ENCODE measurements at places on chromosomes 6 and 20. TPM values are rescaled to one million over a fixed set of nuclear protein-coding genes. Genes with fewer than 3 reads are reported as not detected.

Gene CHMP4B
- polyA plus RNA-seq = 109 TPM

Gene RGS17
- polyA plus RNA-seq = 2.7 TPM

Gene TRMT6
- polyA plus RNA-seq = 11.3 TPM

Gene MOXD1
- polyA plus RNA-seq = 40.3 TPM

Gene NKAIN4
- polyA plus RNA-seq = 6.3 TPM

Gene MUC21
- polyA plus RNA-seq = not detected

Gene RAET1G
- polyA plus RNA-seq = 2.8 TPM

Gene MRPL18
- polyA plus RNA-seq = 61.8 TPM

Gene KLC4
- polyA plus RNA-seq = 55.4 TPM

Gene RIMS4
- polyA plus RNA-seq = 3.9 TPM

Gene SNRNP48
- 28.7 TPM for polyA plus RNA-seq
